ENCODE measurements at places on chromosomes 7 and 10.

DNA sequence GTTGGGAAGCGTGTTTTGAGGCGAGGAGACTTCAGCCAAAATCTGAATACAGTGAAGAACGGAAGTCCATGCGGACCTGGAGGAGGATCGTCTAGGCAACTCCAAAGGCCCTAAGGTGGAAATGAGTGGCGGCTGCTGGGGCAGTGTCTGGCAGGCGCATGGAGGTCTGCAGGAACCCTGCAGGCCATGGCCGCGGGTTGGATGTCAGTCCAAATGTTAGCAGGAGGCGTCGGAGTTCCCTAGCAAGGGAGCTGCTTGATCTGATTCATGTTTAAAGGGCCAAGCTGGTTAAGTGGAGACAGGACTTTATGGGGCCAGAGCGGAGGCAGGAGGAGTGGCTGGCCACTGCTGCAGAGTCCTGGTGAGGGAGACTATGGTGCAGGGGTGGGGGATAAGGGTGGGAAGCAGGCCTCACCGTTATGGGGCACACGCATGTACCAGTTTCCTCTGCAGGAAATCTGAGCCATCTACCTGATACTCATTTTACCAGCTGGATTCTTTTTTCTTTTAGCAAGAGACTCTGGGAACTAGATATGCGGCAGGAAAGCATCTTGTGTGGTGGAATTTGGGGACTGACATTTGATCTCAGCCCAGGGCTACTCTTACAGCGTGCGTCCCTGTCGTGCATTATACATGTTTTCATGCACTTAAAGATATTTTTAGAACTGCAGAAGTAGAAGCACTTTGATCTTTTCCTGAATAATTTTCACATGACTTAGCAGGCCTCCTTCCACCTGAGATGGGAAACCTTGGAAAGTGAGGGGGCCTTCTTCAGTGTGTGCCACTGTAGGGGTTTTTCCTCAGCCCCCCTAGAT, 6.6 kb upstream of the REPIN1 start:
- H3K36me3 ChIP-seq, result no peaks in the 10 kb centered on the region
- no peaks in the 10 kb centered on the region for H3K4me1 ChIP-seq
- DNase-seq, result no peak
- no peak overlapping the region for H3K4me3 ChIP-seq

DNA sequence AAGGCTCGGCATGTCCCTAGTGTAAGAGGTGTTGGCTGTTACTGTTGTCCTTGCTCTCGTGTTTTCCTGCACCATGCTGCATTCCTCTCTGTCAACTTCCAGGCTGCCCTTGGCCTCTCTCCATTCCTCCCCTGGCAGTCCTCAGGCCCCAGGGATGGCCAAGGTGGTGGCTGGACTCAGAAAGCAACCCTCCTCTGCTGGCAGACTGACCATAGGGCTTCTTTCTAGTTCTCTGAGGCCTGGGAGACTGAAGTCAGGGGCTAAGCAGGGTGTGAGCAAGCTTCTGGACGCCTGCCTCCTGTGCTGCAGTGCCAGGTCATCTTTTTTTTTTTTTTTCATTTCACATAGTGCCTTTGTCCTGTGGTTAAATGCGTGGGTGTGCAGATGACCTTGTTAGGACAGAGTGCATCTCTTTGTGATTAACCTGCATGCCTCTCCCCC, 72.0 kb downstream of the GOLGA7B start:
- DNase-seq, result no peak
- no peaks in the 10 kb centered on the region for H3K36me3 ChIP-seq

DNA sequence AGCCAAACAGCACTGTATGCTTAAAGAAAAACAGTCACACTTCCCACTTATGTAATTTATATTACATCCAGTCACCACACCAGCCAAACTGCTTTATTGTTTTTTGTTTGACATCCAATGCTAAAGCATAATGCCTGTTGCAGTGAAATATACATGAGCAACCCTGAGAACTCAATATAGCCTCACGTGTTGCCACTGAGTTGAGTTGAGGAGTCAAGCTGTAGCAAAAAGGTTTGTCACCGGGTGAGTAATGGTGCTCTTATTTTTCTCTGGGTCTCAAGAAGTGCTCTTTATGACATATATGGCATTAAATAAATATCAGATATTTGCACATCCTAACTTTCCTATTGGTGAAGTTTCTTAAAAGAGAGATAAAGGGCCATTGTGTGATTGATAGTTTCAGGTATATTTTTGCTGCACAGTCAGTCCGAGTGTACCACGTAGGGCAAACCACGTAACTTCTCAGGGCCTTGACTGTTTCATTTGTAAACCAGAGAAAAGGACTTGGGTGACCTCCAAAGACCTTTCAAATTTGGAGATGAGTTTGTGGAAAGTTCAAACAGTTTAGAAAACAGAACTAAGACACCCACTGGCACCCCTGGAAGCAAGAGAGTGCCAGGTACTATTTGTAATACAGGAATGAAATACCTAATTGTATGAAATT, 168.5 kb downstream of the CFTR start:
- H3K4me3 ChIP-seq, result no peak overlapping the region
- H3K27me3 ChIP-seq, result no peaks in the 10 kb centered on the region
- no peaks in the 10 kb centered on the region for H3K4me1 ChIP-seq
- no peaks in the 10 kb centered on the region for H3K36me3 ChIP-seq
- no peak for DNase-seq
- H3K27ac ChIP-seq, result no peak overlapping the region

DNA sequence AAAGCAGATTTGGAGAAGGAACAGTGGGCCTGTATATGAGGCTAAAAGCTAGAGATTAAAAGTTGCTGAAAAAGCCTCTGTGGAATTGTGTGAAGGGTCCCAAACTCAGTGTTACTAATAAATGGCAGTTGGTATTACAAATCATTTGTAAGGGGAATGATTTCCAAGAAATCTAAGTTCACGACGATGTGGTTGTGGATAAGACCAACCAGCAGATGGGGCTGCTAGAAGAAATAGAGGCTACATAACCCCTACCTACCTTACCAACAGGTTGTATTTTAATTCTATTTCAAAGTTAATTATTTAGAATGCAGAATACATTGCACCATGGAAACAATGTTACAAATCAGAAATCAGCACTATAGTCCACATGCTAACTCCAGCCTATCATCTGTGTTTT, 377.1 kb downstream of the HPSE2 start:
- H3K27me3 ChIP-seq, result no peaks in the 10 kb centered on the region
- H3K4me3 ChIP-seq, result no peak overlapping the region
- H3K36me3 ChIP-seq, result no peaks in the 10 kb centered on the region
- no peaks in the 10 kb centered on the region for H3K4me1 ChIP-seq

DNA sequence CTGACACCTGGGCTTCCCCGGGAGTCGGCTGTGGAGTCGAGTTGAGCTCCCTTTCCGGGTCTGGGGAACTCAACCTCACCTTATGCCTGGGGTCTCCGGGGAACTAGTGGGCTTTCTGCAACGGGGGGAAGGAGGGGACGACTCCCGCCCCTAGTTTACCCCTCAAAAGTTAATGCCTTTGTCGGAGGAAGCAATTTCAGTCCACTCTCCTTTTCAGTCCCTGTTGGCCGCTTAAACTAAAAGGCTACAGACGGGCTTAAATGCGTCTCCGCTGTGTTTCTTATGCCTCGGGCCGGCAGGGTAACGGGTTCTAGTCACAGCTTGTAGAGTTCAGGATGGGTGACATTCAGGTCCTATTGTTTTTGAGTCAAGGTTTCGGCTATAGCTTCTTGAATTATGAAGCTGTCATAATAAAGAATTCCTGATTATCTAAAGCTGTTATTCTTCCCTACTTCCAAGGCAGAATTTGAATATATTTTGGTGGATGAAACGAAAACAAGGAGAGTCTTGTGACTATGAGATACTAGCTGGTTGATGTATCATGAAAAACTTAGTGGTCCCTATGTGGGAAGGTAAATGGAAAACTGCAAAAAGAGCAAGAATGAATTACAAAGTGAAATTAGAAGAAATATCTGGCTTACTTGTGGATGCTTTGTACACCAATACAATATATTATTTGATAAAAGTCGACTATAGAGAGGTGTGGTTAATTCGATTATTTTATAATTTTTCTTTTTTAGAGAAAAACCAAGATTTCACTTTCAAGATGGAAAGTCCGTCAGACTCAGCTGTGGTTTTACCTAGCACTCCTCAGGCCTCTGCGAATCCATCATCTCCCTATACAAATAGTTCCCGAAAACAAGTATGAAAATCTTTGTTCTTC, 495 bp downstream of the SFR1 start:
- H3K27me3 ChIP-seq, result no peaks in the 10 kb centered on the region
- DNase-seq, result no peak
- peak overlapping the region; percentile 36 for H3K4me3 ChIP-seq
- H3K27ac ChIP-seq, result peak overlapping the region; percentile 98
- no peaks in the 10 kb centered on the region for H3K4me1 ChIP-seq

GRCh38 chr10:11866199-11866925, 43.2 kb downstream of the PROSER2 start:
- no peak overlapping the region for H3K27ac ChIP-seq
- peaks cover 8% of the 10 kb centered on the region for H3K4me1 ChIP-seq
- DNase-seq, result no peak
- no peaks in the 10 kb centered on the region for H3K36me3 ChIP-seq
- H3K27me3 ChIP-seq, result peaks cover 7% of the 10 kb centered on the region
